ENCODE measurements at places on chromosomes 3 and 15. TPM values are rescaled to one million over a fixed set of nuclear protein-coding genes. Genes with fewer than 3 reads are reported as not detected.

DNA sequence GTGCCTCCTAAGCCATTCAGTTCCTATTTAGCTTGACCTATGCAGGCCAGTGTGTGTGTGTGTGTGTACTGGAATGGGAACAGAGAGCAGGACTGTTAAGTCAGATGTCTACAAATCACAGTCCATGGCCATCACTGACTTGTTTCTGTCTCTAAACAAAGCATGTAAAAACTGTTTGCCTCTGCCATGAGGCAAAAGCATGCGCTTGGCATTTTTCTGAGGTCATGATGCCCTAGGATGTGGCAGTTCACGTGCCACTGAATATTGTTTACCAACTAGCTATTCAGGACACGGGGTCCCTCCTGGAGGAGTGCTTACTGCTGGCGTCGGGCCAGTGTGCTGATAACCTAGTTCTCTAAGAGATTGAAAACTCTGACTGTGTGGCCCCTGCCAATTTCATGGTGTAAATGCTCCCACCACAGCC lies 8.2 kb upstream of the ATP13A3 start:
- no peak overlapping the region for H3K27ac ChIP-seq
- DNase-seq: no peak
- H3K4me1 ChIP-seq: peaks cover 41% of the 10 kb centered on the region

GRCh38 chr3:130960139-130960795 lies 66.4 kb downstream of the ASTE1 start:
- no peaks in the 10 kb centered on the region for H3K4me1 ChIP-seq
- H3K27ac ChIP-seq: peak overlapping the region; percentile 67
- no peak for DNase-seq

- peaks cover 12% of the 10 kb centered on the region for H3K4me1 ChIP-seq
- peaks cover 16% of the 10 kb centered on the region for H3K27me3 ChIP-seq
- no peak overlapping the region for H3K27ac ChIP-seq
- H3K4me3 ChIP-seq: no peak overlapping the region
- no peaks in the 10 kb centered on the region for H3K36me3 ChIP-seq
- DNase-seq: no peak
Observed at GRCh38 chr3:46389306-46389705, 17.6 kb downstream of the CCR5AS start.

- H3K27me3 ChIP-seq: no peaks in the 10 kb centered on the region
- no peaks in the 10 kb centered on the region for H3K4me1 ChIP-seq
- H3K27ac ChIP-seq: no peak overlapping the region
- H3K4me3 ChIP-seq: no peak overlapping the region
Observed at GRCh38 chr3:178184833-178185232, 351.4 kb upstream of the KCNMB2 start.

DNA sequence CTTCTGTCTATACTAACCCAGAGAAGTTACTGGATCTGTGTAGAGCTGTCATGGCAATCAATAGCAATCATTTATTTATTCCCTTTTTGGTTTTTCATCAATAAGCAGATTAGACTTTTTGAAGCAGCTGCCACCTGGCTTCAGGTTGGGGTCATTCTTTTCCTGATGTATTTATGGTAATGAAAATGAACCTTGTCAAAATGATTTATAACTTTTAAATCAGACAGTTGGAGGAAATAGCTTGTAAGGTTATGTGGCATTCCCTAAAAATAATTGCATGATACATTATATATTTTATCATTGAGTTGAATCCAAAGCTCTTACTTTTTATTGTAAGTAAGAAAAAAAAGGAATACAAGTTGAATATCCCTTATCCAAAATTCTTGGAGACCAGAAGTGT lies 8.6 kb downstream of the TIPARP start:
- peaks cover 25% of the 10 kb centered on the region for H3K36me3 ChIP-seq
- H3K27ac ChIP-seq: no peak overlapping the region
- H3K4me1 ChIP-seq: peaks cover 81% of the 10 kb centered on the region
- H3K4me3 ChIP-seq: no peak overlapping the region
- no peak for DNase-seq

DNA sequence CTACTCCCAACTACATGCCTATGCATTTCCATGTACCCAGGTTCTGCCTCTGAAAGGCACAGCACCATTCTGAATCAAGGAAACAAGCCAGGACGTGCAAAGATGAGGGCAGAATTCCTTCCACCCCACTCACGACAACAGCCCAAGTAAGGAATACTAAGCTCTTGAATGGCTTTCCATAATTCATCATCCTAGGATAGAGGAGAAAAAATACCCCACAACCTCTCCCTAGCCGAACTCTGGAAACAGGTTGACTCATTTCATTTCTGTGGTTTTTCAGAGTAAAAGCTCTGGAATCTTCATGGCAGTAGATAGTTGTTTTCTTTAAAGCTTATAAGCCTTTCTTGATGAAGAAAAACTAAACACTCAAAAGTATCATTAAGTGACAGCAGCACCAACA lies 77.8 kb downstream of the PDZRN3 start:
- H3K36me3 ChIP-seq: no peaks in the 10 kb centered on the region
- no peaks in the 10 kb centered on the region for H3K4me1 ChIP-seq
- DNase-seq: no peak

DNA sequence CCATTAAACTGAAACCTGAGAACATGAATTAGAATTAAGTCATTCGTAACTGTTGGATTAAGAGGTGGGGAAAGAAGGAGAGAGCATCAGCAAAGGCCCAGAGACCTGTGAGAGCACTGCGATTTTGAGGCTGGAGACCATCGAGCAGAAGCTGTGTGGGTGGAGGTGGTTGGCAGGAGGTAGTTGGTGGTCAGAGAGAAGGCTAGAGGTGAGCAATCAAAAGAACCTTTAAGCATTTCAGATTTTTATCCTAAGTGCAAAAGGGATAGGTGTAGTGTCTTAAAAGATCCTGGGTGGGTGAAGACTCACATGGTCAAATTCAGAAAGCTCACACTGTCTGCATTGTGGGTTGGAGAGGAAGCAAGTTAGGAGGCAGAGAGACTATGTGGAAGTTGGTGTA lies 65.1 kb upstream of the TEX264 start:
- H3K27me3 ChIP-seq: no peaks in the 10 kb centered on the region
- no peak for DNase-seq
- no peak overlapping the region for H3K4me3 ChIP-seq
- peaks cover 2% of the 10 kb centered on the region for H3K36me3 ChIP-seq

DNA sequence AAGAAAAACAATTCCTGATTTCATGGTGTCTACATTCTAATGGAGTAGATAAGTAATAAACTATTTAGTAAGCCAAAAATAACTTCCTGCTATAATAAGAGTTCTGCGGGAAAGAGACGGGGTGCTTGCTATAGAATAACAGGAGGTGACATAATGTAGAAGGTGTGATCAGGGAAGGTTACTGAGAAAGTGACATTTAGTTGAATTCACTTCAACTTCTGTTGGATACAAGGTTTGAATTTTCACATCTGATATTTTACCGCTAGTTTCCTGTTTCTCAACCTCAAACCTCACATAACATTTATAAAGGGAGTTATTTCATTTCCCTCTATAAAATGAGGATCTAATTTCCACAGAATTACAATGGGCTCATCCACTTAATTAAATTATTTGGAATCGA lies 102.3 kb upstream of the GBE1 start:
- no peak for DNase-seq
- peaks cover 13% of the 10 kb centered on the region for H3K27me3 ChIP-seq
- no peaks in the 10 kb centered on the region for H3K4me1 ChIP-seq
- H3K27ac ChIP-seq: no peak overlapping the region

The SLC22A14 gene
- 0.14 TPM for total RNA-seq

The DUOXA2 gene
- not detected for total RNA-seq

The FBXW12 gene
- total RNA-seq: not detected
